ENCODE measurements at places on chromosomes 2 and 18. TPM values are rescaled to one million over a fixed set of nuclear protein-coding genes. Genes with fewer than 3 reads are reported as not detected.

Gene CPS1
- 20.9 TPM for total RNA-seq

Gene VWC2L
- not detected for total RNA-seq

Gene RESP18
- total RNA-seq: not detected

Gene AUP1
- total RNA-seq: 90.3 TPM

Gene ABCB11
- total RNA-seq: under 0.01 TPM

Gene TGFA
- total RNA-seq: 0.73 TPM

Gene SCN1A
- 0.33 TPM for total RNA-seq

Gene SCN3A
- 1.3 TPM for total RNA-seq

Gene HOXD1
- total RNA-seq: not detected

Gene RPE
- 110 TPM for total RNA-seq

Gene SEMA4F
- total RNA-seq: 18.4 TPM

Gene SNTG2
- total RNA-seq: not detected

Gene STAT4
- 1.2 TPM for total RNA-seq

Gene NAT8
- not detected for total RNA-seq

Gene POTEC
- not detected for total RNA-seq

Gene ALPI
- not detected for total RNA-seq

Gene DSG3
- total RNA-seq: under 0.01 TPM

Gene REG1A
- total RNA-seq: not detected

Gene CDKL4
- total RNA-seq: 1.3 TPM

Gene SERPINB11
- total RNA-seq: not detected

Gene PREB
- total RNA-seq: 40.2 TPM

Gene WBP1
- 87.2 TPM for total RNA-seq

All from smooth muscle cell of trachea (primary cell).